Cardiac muscle cell (in vitro differentiated cells and primary cell): ENCODE measurements at places on chromosomes 4 and X.

GRCh38 chrX:129659861-129660260 is 5.1 kb upstream of the APLN start:
- DNase-seq: no peak

- DNase-seq: peak; percentile 65
Observed at GRCh38 chr4:169269916-169270809, 593 bp downstream of the SH3RF1 start.

GRCh38 chrX:129717892-129718291 is 20.9 kb upstream of the XPNPEP2 start:
- DNase-seq: no peak

GRCh38 chr4:156575430-156576073 is 396.0 kb downstream of the PDGFC start:
- no peak for DNase-seq

- DNase-seq: no peak
Observed at GRCh38 chr4:71132486-71132885, 139.0 kb downstream of the DCK start.
